Stimulated activated CD4-positive, alpha-beta T cell treated with anti-CD3 and anti-CD28 coated beads, Interleukin-1b, Interleukin-23, amount 100 ng/mL, for 4 hours (primary cell): ENCODE measurements at places on chromosomes 2 and 18.

GRCh38 chr2:25424426-25425028 is 82.8 kb upstream of the DNMT3A start:
- no peak for DNase-seq

DNA sequence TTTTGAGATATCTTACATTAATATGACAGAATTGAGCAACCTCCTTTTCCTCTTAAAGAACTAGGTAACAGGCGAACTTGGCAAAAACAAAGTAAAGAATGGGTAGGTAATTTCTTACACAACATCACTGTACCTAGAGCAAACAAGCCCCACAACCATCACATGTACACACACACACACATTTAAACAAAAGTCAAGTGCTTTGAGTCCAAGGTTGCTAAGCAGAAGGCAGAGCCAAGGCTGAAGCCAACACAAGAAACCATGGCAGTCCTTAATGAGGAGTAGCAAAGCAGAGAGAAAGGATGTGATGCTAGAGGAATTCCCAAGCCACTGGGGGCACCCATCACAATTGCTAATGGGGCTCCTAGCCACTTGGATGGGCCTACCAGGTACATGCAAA is 164.1 kb downstream of the PAX3 start:
- no peak for DNase-seq

DNA sequence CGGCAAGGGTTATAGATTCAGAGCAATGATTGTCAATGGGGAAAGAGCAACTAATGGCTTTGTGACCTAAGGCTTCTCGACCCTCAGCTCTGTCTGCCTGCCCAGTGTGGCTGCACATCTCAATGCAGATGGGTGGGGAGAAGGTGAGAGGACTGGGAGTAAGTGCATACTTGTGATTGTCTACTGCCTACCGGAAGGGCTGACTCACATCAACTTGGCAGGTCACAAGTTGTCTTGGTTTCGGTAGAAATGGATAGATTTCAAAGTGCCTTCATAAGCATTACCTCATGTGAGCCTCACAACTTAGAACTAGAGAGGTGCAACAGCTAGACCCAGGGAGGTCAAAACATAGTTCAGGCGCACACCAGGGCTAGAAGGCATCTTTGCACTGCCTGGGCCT is 29.4 kb downstream of the STAT1 start:
- no peak for DNase-seq

DNA sequence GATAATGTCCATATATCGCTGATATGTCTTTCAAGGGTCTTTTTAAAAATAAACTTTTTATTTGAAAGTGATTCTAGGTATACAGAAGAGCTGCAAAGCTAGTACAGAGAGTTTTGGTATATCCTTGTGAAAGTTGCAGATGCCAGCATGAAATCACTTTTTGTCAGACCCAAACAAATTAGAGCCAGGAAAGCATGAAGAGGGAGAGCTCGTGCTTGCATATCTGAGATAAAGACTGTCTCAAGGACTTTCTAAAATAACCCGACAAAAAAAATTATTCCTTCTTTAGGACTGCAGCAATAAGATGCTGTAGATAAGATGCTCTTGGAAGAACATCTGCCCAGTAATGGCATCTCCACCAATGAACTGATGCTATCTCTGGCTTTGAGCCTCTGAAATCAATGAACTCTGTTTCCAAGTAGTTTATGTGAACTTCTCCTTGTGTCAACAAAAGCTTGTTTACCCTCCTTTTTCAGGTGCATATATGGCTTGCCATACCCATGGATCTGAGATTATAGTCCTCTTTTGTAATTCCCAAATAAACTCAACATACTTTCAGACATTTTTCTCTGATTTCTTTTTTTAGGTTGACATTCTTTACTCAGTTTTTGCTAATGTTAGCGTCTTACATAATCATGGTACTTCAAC is 774.6 kb upstream of the FAM98A start:
- no peak for DNase-seq

DNA sequence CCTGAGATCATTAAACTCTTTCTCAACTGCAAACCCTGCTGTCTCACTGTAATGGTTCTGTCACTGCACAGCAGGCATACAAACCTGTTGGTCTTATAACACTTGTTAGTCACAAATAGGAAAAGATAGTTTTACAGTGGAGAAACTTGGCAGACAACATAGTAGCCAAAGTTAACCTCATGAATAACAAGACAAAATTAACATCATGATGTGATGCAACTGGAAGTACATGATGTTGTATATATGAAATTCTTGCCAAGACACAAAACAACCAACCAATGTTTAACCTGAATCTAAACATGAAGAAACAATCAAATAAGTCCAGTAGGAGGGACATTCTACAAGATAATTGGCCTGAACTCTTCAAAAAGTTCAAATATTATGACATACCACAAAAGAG is 189.3 kb downstream of the RNF152 start:
- DNase-seq = no peak

- no peak for DNase-seq
These were observed 199 bp downstream of the FBXO15 start for GRCh38 chr18:74147491-74147778.

DNA sequence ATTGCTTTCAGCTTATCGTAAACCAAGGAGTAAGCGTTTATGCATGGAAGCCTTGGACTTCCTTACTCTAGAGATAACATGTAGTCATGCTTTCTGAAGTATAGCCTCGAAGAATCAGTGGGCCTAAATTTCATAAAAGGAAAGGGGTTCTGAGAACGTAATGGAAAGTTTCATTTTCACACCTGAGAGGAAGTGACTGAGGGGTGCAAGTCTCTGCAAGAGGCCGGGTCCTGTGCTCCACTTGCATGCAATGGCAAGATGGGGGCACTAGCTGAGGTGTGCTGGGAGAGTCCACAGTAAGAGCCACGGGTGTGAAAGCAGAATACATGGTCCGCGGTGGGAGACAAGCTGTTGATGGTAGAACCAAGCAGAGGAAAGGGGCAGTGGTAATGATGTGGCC is 36.5 kb upstream of the C1D start:
- DNase-seq = no peak

GRCh38 chr2:13560322-13560721 is 843.6 kb downstream of the TRIB2 start:
- no peak for DNase-seq

DNA sequence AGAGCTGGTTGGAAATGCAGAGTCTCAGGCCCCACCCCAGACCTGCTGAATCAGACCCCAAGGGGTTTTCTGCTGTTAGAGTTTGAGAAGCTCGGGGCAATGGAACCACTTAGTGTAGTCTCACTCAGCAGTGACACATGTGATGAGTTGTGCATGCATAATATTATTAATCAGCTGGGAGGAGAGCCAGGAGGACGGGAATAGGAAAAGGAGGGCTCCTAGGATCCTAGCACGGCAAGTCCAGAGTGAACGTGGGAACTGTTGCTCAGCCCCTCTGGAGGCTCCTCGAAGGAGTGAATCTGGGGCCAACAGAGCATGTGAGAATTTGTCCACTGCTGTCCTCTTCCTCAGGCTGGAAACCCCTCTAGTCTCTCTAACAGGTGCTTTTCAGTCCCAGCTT is 87.1 kb downstream of the HS1BP3 start:
- DNase-seq = no peak

DNA sequence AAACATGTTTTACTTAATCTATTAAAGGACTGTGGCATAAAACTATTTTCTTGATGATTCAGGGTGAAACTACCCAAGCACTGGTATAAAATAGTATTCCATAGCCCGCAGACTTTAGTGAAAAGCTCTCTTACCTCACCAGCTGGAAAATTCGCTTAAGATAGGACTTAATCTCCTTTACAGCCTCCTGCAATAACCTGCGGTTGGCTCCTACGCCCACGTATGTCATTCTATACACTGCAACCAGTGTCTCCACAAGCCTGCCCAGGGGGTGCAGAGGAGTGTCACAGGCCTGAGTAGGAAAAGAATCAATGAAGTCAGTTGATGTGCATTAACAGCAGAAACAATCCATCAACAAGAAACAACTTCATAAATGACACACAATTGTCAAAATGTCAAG is 11.3 kb upstream of the MPP4 start:
- no peak for DNase-seq

DNA sequence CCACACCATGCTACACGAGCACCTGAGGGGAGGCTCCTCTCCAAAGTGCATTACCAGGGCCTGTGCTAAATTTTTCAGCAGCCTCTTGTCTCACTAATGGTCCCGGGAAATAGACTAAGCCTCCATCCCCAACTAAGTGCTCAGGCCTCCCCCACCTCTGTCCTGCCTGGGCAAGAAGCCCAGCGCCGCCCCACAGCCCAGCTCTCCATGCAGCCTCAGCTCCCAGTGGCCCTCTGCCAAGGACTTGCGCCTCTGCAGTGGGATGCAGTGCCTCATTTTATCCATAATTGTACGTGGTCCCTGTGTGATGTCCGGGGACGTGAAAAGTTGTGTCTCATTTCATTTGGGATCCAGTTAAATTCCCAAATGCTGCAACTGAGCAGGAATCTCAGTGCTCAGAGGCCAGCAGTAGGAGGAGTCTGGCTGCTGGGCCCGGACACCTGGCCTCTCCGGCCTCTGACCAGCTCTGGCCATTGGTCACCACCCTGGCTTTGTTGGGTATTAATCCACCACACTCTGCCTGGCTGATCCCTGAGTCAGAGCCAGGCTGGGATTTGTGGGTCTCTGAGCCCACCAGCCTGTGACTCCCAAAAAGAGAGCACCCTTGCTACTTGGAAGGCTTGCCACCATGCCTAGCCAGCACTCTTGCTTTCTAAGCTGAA is 11.4 kb upstream of the STEAP3 start:
- DNase-seq = no peak

GRCh38 chr2:19714926-19715325 is 186.9 kb downstream of the TTC32 start:
- DNase-seq = no peak

DNA sequence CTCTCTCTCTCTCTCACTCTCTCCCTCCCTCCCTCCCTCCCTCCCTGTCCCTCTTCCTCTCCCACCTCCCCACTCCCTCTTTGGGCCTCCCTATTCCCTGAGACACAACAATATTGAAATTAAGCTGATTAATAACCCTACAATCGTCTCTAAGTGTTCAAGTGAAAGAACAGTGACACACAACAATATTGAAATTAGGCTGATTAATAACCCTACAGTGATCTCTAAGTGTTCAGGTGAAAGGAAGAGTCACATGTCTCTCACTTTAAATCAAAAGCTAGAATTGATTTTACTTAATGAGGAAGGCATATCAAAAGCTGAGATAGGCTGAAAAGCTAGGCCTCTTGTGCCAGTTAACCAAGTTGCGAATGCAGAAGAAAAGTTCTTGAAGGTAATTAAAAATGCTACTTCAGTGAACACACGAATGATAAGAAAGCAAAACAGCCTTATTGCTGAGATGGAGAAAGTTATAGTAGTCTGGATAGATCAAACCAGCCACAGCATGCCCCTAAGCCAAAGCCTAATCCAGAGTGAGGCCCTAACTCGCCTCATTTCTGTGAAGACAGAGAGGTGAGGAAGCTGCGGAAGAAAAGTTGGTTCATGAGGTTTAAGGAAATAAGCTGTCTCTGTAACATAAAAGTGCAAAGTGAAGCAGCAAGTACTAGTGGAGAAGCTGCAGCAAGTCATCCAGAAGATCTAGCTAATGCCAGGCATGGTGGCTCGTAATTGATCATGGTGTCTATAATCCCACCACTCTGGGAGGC is 21.3 kb downstream of the MALT1 start:
- DNase-seq = no peak

DNA sequence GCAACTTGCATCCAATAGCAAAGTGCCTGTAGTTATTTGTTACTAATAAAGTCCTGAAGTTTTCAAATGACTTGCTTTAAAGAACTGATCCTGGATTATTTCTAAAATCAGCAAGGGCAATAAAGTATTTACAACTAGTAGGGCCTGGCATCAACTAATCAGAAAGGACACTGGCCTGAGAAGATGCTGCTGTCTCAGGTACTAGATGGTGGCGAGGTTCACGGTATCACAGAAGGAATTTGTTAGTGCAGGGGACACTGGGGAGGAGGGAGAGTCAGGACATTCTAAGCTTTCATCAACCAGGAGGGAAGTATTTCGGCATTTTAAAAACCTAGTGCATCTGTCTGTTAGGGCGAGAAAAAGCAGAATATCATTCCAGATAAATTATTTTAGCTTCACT is 440.2 kb upstream of the LYPD1 start:
- DNase-seq = no peak

- DNase-seq = no peak
These were observed 145.4 kb downstream of the KLHL29 start for GRCh38 chr2:23530206-23530908.

DNA sequence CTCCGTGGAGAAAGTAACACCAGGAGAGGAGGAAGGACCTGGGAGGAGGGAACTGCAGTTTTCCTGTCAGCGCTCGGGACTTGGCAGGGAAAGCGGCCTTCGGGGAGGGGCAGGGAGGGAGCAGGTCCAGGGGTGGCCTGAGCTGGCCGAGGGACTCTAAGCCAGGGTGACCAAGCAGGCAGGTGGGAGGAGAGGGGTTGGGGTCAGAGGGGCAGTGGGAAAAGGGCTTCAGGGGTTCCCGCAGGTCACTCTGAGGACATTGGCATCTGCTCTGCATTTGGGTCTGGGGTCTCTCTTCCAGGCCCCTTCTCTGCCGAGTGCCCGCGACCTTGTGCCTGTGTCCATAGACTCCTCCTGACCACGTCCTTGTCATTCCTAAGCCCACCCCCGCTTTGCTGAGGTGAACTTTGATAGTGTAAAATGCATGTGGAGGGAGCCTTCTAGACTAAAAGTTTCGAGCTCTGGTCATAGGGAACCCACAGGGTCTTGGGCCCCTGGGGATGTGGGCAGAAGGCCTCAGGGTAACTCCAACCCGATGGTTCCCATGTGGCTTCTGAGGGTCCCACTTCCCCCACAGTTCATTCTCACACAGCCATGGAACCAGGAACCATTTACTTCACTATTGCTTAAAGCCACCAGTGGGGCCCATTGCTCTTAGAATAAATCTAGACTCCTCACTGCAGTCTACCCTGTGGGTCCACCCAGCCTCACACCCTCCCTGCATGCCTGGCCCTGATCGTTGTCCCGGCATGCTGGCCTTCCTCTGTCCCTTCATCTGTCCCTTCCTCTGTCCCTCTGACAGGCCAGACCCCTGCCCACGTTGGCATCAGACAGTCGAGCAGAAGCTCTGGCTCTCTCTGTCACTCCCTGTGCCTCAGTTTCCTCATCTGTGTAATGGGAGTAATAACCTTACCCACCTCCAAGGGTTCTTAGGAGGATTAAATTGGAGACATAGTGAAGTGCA is 229.2 kb downstream of the SEPTIN10 start:
- no peak for DNase-seq

DNA sequence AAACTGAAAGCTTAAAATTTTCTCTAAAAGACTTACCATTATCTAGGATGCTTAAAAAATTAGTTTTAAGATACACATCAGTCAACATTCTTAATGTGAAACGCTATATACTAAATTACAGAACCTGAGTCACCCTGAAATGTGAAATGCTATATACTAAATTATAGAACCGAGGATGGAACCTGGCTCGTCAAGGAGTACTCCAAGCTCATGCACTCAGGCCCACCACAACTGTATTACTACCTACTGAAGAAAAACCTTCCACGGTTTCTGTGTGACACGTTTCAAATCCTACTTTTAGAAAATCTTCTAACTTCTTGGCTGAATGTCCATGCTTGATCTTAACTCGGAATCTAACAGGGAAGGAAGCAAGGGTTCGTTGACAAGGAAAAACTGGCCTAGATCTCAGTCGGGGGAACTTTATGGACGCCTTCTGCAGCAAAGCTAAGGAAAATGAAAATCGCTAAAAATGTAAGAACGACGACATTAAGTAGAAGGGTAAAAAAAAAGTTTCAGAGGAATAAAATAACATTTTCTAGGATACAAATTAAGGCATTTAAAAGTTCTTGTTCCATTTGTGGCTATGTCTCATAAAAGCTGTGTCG is 1.4 kb downstream of the PRKD3 start:
- DNase-seq = no peak

GRCh38 chr2:37500031-37500430 is 155.6 kb downstream of the QPCT start:
- DNase-seq = no peak

- no peak for DNase-seq
These were observed 32.8 kb upstream of the DNAH7 start for GRCh38 chr2:196101325-196101991.
